ENCODE measurements at places on chromosomes 11 and 22. TPM values are rescaled to one million over a fixed set of nuclear protein-coding genes. Genes with fewer than 3 reads are reported as not detected.

Gene TTC36
- polyA plus RNA-seq, result 0.76 TPM

Gene OR8G1
- polyA plus RNA-seq, result not detected

Gene MUC2
- polyA plus RNA-seq, result 0.03 TPM

GRCh38 chr11:66529069-66529468, 16.8 kb downstream of the ZDHHC24 start:
- DNase-seq, result no peak

Gene MDK
- polyA plus RNA-seq, result 1,040 TPM

Measured in renal cortex interstitium (tissue), 15 donors.